ENCODE measurements at places on chromosomes 3 and 15. TPM values are rescaled to one million over a fixed set of nuclear protein-coding genes. Genes with fewer than 3 reads are reported as not detected.

TRIM71 gene
- total RNA-seq = 2.2 TPM

DCLK3 gene
- 0.15 TPM for total RNA-seq

- DNase-seq = no peak
These were observed 11.1 kb downstream of the PPM1M start for GRCh38 chr3:52256622-52257021.

GRCh38 chr3:61956236-61956635 is 394.9 kb downstream of the PTPRG start:
- peak; percentile 36 for DNase-seq

DNA sequence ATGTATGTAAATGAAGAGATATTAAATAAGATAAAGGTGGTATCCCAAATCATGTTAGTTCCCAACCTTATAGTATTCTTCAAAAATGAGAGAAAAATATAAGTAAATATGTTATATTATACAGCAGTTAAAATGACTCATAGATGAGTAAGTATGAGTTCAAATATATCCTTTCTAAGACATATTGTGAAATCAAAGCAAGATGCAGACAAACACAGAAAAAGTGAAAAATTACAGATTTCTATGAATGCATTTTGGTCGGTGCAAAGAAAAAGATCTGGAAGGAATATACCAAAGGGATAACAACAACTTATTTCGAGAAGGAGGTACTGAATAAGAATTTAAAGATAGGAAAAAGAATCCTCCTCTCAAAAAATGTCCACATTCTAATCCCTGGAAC is 181.2 kb upstream of the TTC14 start:
- DNase-seq = no peak

GRCh38 chr3:126549861-126550487 is 8.8 kb downstream of the C3orf22 start:
- no peak for DNase-seq

DNA sequence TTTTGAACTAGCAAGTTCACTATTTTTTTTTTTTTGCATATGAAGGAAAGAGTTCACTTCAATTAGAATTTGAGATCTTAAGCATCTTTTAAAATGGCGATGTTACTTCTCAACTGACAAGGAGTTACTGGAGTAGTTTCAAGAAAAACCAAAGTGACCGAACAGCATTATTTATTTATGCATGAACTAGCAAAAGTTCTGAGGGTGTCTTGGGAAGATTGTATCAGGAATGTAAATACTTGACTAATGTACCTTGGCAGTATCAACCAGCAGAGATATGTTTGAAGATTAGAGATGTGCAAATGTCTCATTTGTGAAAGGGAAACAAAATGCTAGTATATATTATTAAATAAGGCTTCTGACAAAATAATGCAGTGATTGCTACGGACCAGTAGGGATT is 203.9 kb downstream of the KBTBD8 start:
- no peak for DNase-seq

GRCh38 chr3:71713041-71713440 is 12.2 kb downstream of the EIF4E3 start:
- no peak for DNase-seq

DNA sequence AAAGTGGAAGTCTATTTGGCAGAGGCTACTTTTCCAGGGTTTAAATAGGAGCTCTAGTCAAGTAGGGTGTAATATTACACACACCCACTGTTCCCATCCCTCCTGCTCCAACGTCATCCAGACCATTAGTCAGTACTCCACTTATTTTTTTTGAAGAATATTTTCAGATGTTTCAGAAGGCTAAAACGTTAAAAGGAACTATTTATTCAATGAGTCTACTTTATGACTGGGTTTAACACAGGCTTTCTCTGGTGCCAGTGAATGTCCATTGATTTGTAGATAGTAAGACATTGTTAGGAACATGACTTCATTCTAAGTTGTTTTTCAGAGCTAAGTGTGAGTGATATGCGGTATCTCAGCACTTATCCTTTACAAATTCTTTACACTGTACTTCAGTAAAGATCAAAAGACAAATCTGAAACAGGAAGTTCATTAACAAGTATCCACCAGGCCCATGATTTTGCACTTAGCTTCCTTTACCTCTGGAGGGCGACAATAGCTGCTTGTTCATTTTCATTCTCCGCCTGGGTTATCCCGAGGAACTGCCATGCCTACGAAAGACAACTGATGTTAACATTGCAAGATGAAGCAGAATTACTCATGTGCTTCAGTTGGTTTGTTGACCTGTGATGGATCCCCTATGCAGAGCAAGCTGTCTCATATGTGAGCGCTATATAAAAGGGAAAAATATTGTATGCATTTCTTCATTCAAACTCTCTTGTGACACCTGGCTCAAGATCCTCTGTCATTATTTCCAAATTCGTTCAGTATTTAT is 158.7 kb downstream of the USP13 start:
- DNase-seq = no peak

PRRT3 gene
- 2.5 TPM for total RNA-seq

DNA sequence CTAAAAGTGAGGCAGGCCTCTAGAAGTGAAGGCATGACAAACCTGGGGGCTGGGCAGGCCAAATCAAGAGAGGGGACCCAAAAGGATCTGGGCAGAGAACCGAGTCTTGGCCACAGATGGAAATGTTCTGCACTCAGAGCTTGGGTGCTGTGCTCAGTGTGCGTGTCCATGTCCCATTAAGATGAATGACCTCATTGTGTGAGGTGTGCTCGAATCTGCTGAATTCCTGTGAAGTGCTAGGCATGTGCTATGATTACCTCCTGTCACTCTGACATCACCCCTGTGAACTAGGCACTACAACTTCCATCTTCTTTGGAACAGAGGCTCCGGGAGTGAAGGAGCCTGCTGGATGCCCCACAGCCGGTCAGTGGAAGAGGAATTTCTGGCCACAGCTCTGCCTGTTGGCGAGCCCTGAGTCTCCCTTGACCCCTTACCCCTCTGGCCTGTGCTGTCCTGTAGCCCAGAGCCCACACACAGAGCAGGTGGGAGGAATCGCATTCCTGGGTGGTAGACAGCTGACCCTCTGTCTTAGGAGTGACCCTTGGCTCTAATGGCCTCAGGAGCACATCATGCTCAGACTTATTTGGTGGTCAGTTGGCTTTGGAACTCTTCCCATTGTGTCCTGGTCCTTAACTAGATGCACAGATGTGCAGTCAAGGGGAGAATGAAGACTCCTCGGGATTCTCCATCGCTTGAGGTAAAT is 67.6 kb upstream of the CTDSPL start:
- no peak for DNase-seq

- no peak for DNase-seq
These were observed 35.4 kb upstream of the TSC22D2 start for GRCh38 chr3:150372722-150373121.

CAMK2N2 gene
- total RNA-seq = 1.0 TPM

CCR9 gene
- not detected for total RNA-seq

DNA sequence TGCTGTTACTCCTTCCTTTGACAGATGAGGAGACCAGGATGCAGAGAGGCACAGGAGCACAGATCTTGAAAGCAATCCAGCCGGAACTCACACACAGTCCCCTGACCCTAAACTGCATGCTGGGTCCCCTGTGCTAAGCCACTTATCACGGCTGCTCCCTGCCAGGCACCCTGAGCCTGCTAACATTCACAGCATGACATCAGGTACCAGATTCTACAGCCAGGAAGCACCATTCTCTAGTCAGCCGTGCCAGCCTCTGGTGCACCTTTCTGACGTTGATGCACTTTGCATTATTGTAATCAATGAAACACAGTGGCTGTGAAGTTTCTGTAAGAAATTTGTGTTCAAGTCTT is 247.3 kb downstream of the OCA2 start:
- no peak for DNase-seq

DNA sequence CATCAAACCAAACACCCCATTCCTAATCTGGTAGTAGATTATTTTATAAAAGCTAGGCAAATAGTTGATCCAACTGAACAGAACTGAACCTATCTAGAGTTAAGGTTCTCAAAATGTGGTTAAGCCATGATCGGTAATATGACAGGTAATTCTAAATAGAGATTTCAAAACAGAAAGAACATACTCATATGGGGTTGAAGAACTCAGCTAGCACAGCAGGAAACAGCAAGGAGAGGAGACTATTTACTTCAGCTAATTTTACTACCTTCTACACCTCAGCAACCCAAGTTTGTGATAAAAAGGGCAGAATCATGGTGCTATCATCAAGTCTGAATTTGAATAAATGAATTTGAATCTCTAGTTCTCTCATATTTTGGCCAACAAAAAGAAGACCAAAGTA is 11.8 kb downstream of the CD47 start:
- DNase-seq = no peak

GRAMD1C gene
- total RNA-seq = 4.5 TPM

GRCh38 chr15:69793781-69794451 is 303.8 kb downstream of the TLE3 start:
- DNase-seq = no peak

MORC1 gene
- total RNA-seq = not detected

DNA sequence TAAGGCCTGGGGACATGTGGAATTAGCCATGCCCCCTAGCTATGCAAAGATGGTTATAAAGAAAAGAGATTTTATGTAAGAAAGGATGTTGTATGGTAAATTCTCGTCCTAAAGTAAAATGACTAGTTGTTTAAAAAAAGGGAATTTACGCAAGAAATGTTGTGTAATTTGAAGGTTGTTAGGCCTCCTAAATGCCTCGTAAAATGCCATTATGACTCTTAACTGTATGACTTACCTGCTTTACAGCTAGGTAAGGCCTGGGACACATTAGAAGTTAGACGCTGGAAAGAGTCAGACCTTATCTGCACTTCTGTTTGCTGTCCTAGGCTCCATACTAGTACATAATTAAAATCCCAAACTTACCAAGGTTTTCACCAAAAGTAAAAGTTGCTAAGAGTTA is 17.5 kb upstream of the HHATL start:
- no peak for DNase-seq

DNA sequence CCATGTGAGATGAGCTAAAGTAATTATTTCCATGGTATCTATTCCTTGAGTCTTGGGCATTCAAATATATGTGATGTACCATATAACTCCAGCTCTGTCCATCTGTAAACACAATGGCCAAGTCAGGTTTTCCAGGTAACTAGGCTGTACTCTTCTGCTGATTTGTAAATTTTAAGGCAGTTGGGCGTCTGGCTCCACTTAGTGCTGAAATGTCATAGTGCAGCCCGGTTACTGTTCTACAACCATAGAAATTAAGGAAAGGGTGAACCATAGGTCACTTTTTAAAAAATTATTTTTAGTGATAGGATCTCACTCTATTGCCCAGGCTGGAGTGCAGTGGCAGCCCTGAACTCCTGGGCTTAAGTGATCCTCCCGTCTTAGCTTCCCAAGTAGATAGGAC is 44.7 kb upstream of the GOLM2 start:
- no peak for DNase-seq

GRCh38 chr3:37608061-37608702 is 253.5 kb upstream of the CTDSPL start:
- no peak for DNase-seq

DNA sequence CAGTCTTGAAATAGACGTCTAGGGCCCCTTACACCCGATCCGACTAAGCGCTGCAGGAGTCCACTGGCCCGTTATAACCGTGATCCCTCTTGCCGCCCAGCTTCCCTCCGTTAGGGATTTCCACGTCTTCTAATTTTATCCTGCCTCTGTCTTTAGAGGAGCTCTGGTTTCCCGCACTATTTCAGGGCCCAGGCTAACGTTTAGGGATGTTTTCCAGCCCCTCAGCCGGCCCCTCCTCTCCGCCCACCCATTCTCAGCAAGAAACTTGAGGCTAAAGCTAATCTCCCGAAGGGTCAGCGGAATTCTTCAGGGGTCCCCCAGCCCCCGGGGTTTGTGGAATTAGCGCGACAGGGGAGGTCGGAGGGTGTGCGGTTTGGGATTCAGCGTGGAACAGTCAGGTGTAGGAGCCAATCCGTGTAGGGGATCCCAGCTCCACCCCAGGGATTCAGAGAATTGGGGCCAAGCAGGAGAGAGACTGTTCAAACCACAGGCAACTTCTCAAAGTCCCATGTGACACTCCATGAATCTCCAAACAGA is 1.6 kb downstream of the PTX3 start:
- no peak for DNase-seq

GRCh38 chr3:53282581-53282980 is 26.8 kb upstream of the TKT start:
- DNase-seq = no peak

DNA sequence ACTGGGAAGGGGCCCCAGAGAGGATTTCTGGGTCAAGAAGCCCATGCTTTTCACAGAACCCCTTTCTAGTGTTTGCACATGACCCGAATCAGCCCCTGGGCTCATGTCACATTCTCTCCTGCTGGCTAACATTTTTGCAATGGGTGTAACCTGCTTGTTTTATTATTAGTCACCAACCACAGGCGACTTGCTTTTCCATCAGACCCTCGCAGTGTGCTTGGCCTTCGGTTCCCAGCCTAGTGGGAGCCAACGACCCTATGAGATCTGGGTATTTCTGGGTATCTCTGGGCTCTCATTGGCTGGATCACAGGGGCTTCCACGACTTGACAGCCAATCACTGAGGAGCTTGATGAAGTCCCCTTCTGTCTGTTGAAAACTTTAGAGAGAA is 11.0 kb upstream of the FBLN2 start:
- no peak for DNase-seq

DNA sequence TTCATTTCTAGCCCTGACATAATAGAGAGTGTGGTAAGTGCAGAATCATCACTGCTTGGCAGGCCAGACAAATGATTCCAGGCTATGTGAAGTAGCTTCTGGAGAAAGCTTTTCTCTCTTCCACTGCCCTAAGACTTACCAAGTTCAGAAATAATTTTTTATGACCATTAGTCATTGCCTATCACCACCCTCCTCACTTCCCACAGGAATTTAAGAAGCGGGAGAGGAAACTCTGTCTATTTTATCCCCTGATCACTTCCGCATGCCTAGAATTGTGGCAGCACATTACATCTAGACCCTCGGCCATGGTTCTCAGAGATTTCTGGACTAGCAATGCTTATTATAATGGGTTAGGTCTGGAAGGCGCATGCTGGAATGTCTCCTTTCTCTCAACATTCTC is 397.8 kb upstream of the NR2F2 start:
- DNase-seq = no peak

TMCO5A gene
- not detected for total RNA-seq

DNA sequence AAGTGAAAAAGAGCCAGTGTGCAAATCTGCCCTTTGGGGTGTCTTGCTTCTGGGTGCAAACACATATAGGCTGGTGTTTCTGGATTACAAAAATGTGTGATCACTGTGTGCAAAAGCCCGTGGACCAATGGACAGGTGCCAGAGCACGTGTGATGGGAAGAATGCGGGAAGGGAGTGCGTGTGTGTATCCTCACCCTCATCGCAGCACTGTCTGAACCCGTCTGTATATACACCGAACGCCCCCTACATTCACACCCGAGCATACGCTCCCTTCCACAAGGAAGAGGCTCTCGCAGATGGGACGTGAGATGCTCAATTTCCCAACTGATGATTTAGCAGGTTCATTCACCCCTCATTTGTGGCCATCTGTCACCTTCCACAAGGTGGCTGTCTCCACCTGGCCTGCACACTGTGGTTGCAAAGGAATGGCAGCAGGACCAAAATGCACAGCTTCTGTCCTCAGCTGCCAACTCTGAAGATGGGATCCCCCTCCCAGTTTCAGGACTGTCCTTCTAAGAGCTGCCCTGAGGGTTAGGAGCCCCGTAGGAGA is 19.4 kb upstream of the SLC6A1 start:
- DNase-seq = no peak

GRCh38 chr3:186286114-186286513 is 75.9 kb downstream of the DGKG start:
- DNase-seq = no peak

IL20RB gene
- total RNA-seq = 1.9 TPM

Data from left lung (tissue), 14 donors.